Stimulated activated naive B cell treated with anti-CD40 and anti-IgM and Interleukin-4, amounts not matched to agents 10 μg/mL and 1 μg/mL and 100 μg/mL, for 72 hours (primary cell): ENCODE measurements at places on chromosomes 12 and 14.
A peak's percentile ranks its signal among the peaks of the same experiment; 100 is the strongest.

GRCh38 chr14:25150401-25150800 lies 100.5 kb upstream of the STXBP6 start:
- no peak for DNase-seq

- DNase-seq: no peak
Observed at GRCh38 chr14:50656776-50657175, 11.3 kb downstream of the SAV1 start.

DNA sequence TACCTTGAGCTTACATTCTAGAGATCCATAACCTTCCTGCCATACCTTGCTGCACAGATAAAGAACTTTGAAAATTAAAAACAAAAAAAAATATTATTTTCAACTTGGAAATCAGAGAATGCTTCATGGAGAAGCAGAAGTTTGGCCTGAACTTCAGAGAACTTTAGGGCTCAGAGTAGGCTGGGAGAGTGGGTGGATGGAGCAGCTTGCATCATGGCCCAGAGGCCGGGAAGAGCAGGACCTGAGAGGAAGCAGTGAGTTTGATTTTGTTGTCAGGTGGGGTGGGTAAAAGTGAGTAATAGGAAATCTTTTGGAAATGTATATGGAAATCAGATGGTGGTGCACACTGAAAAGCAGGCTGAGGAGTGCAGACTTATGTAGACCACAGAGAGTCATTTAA lies 228.5 kb upstream of the KRR1 start:
- DNase-seq: no peak

DNA sequence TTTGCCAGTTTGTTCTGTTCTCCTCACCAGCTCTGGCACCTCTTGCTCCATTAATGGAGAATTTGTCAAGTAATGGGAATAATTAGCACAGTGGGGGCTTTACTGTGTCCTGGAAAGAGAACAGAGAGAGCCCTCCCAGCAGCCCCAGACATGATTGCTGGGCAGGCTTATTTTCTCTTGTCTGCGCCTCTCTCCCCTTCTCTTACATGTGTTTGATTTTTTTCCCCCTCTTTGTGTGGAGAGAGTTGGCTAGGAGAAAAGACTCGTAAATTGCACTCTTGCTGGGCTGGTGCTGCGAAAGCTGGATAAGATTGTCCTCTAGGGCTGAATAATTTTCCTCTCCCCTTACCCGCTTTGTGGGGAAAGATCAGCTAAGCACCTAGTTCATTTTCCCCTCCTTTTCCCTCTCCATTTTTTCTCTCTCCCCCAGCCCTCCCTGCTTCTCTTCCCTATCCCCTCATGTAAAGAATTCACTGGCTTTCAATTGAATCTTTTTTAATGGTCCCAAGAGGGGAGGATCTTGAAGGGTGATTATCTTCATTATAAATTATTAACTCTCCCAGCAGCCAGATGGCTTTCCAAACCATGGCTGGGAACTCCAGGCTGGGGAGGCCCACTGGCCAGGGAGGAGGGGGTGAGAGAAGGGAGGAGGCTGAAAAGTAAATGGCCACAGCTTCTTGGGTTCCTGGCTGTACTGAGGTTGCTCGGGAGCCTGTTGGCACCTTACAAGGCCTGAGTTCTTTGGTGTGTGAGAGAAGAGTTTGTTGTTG lies 62.2 kb downstream of the NRXN3 start:
- no peak for DNase-seq

- no peak for DNase-seq
Observed at GRCh38 chr14:82009076-82009475, 475.4 kb upstream of the SEL1L start.

GRCh38 chr14:91898372-91898771 lies 31.0 kb upstream of the TC2N start:
- DNase-seq: no peak

GRCh38 chr14:91230397-91231035 lies 14.0 kb downstream of the GPR68 start:
- no peak for DNase-seq

- DNase-seq: no peak
Observed at GRCh38 chr12:26548227-26548626, 284.8 kb downstream of the ITPR2 start.

DNA sequence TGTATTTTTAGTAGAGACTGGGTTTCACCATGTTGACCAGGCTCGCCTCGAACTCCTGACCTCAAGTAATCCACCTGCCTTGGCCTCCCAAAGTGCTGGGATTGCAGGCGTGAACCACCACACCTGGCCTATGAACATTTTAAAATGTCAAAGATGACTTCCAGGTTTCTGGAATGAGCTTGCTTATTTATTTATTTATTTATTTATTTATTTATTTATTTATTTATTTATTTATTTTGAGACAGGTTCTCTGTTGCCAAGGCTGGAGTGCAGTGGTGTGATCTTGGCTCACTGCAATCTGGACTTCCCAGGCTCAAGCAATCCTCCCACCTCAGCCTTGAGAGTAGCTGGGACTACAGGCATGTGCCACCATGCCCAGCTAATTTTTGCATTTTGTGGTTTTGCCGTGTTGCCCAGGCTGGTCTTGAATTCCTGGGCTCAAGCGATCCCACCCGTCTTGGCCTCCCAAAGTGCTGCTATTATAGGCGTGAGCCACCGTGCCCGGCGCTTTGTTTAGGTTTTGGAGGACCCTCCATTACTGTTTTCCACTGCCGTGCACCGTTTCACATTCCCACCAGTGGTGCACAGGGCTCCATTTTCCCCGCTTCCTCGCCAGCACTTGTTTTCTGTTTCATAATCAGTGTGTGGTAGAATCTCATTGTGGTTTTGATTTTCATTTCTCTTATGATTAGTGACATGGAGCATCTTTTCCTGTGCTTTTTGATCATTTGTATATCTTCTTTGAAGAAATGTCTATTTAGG lies 6.4 kb upstream of the CFAP251 start:
- no peak for DNase-seq

GRCh38 chr14:104206281-104206904 lies 68.0 kb downstream of the KIF26A start:
- no peak for DNase-seq

DNA sequence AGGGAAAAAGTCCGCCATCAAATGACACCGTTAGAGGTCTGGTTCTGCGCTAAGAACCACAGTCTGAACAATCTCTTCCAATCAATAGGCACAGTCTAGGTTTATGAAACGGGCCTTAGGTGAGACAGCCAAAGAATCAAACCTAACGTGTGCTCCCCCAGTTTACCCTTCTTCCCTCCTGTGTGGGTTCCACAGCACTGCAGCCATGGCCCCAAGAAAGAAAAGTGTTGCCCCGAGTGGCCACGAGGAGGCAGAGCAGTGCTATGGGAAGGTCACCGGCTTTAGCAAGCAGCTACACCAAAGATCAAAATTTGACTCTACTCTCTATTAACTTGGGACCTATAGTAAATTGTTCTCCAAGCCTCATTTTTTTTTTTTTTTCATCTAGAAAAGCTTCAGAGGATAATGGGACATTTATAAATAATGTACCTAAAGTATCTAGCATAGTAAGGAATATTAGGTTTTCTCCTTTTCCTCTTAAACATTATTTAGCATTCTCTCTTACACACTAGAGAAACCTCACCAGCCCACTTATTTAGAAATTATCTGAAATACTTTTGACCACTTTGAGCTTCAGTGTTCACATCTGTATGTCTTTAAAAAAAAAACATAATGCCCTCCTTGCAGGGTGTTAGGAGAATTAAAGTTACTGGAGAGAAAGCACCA lies 70.2 kb upstream of the GPHB5 start:
- peak; percentile 46 for DNase-seq

- DNase-seq: no peak
Observed at GRCh38 chr12:977156-977555, 13.9 kb upstream of the ERC1 start.

GRCh38 chr12:57343703-57344378 lies 87.0 kb downstream of the R3HDM2 start:
- DNase-seq: peak; percentile 27

- DNase-seq: no peak
Observed at GRCh38 chr12:102522768-102523167, 42.4 kb upstream of the IGF1 start.

GRCh38 chr14:52154992-52155650 lies 86.3 kb upstream of the NID2 start:
- DNase-seq: peak; percentile 15

GRCh38 chr12:91952916-91953315 lies 192.7 kb downstream of the BTG1 start:
- no peak for DNase-seq

DNA sequence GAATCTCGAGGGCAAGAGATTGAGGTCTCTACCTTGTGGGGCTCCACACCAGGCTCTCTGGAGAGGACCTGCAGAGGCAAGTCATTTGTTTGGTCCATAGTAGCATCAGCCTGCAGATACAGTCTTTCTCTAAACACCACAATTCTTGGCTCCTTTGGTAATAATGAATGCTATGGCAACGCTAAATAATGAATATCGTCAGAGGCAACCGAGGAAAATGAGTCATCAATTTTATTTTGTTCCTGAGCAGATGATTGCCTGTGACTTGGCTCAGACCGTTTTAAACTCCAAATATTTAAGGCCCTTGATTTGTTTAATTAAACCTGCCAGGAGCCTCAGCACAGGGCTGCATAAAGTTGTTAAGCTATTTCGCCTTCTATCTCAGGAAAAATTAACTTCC lies 924.1 kb upstream of the TMEM132C start:
- no peak for DNase-seq

GRCh38 chr12:121719926-121720414 lies 7.4 kb downstream of the TMEM120B start:
- no peak for DNase-seq

- DNase-seq: no peak
Observed at GRCh38 chr14:62952226-62952625, 93.0 kb downstream of the KCNH5 start.

- no peak for DNase-seq
Observed at GRCh38 chr12:115583591-115583990, 693.9 kb downstream of the MED13L start.

DNA sequence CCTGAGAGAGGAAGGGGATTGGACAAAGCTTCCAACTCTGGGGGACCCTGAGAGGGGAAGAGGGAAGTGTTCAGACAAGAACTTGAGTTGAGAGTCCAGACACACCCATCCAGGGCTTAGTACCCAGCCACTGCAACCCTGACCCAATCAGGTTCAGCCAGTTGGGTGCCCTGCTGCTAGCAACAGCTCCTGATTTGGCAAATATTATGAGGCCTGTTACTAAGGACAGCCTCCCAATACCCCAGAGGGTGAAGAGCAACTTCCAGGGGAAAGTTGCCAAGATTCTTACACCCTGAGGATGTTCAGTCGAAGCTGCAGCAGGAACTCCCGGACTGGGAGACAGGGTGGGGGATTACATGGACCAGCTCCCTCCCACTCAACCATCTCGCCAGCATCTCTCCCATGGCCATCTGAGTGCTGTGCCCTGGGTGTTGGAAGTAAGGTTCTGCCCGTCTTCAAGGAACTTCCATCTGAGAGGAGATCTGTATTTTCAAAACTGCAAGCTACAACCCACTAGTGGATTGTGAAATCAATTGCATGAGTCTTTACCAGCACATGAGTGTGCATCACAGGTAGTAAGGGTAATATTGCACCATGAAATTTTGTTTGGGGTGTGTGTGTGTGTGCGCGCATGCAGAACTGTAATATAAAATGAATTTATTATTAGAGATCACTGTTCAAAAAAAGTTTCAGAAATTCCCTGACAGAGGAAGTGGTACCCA lies 11.5 kb upstream of the KRT78 start:
- DNase-seq: no peak

GRCh38 chr14:102819176-102819628 lies 42.0 kb downstream of the TRAF3 start:
- DNase-seq: peak; percentile 53

DNA sequence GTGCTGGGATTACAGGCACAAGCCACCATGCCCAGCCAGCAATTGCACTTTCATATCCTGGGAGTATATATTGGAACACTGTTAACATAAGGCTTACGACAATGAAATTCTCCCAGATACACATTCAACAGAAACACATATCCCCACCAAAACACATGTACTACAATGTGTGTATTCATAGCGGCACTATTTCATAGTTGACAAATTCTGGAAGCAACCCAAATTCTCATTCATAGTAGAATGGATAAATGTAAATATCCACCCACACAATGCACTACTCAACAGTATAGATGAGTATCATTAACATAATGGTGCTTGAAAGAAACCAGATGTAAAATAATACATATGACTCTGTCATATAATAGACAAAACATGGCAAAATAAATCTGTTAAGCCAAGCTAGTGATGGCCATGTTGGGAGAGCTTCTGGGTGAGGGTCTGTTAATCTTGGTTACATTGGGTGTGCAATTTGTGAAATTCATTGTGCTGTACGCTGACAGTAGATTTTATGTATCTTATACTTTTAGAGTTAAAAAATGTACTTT lies 2.6 kb upstream of the DNAAF2 start:
- no peak for DNase-seq

- DNase-seq: peak; percentile 25
Observed at GRCh38 chr14:95835121-95835730, 41.4 kb upstream of the TUNAR start.

DNA sequence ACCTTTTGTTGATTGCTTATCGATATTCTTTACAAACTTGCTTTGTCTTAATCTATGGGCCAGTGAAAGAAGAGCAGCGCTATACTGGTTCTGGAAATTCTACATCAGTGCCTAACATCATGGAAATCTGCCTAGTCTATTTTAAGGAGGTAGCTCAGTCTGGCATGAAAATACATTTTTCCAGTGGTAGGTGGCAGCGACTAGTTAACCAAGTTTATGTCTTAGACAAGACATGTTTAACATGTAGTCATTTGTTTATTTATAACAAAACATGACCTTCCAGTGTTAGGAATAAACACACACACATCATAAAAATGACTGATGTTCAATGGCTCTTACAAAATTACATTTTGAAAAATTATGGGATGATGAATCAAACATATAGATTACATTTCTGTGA lies 336.0 kb upstream of the SOX5 start:
- DNase-seq: no peak

DNA sequence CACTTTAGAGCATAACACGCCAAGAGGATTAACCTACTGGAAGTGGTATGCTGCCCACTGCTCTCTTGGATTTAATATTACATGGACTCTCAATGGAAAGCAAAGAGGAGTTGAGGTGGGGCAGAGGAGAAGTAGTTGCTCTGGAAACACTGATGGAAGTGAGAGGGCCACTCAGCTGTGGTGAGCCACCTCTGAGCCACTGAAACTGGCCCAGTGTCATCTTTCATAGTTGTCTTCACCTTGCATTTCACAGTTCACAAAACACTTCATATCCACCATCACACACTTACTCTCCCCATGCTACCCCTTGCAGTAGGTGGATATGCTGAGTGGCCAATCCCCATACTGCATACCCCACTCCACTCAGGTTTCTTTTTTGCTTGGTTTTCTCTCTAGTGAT lies 12.2 kb upstream of the PCED1B start:
- no peak for DNase-seq
